ENCODE measurements at places on chromosomes 5 and 9. TPM values are rescaled to one million over a fixed set of nuclear protein-coding genes. Genes with fewer than 3 reads are reported as not detected.
A peak's percentile ranks its signal among the peaks of the same experiment; 100 is the strongest.

DNA sequence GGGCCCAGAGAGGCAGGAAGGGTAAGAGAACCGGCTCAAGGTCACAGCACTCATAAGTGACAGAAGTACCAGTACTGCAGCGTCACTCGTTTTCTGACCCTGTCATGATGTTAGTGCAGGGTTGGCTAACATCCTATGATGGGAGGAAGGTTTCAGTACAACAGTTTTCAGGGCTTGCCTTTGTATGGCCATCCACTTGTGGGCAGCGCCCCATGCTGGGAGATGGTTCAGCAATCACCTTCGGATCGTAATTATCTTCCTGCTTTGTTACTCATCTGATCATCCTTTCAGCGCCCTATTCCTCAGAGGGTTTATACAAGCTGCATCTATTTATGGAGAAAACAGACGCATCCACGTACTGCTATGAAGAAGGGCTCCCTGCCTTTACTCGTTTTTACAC, 2.4 kb downstream of the MAP1B start:
- no peak overlapping the region for H3K27ac ChIP-seq
- H3K4me1 ChIP-seq = peaks cover 7% of the 10 kb centered on the region
- no peak overlapping the region for H3K4me3 ChIP-seq
- no peak for DNase-seq
- H3K27me3 ChIP-seq = peaks cover 49% of the 10 kb centered on the region

- no peak overlapping the region for H3K27ac ChIP-seq
- no peaks in the 10 kb centered on the region for H3K4me1 ChIP-seq
- no peaks in the 10 kb centered on the region for H3K27me3 ChIP-seq
- no peak for DNase-seq
These were observed 17.5 kb upstream of the TEX10 start for GRCh38 chr9:100370064-100370723.

PRUNE2 gene
- total RNA-seq = not detected

DNA sequence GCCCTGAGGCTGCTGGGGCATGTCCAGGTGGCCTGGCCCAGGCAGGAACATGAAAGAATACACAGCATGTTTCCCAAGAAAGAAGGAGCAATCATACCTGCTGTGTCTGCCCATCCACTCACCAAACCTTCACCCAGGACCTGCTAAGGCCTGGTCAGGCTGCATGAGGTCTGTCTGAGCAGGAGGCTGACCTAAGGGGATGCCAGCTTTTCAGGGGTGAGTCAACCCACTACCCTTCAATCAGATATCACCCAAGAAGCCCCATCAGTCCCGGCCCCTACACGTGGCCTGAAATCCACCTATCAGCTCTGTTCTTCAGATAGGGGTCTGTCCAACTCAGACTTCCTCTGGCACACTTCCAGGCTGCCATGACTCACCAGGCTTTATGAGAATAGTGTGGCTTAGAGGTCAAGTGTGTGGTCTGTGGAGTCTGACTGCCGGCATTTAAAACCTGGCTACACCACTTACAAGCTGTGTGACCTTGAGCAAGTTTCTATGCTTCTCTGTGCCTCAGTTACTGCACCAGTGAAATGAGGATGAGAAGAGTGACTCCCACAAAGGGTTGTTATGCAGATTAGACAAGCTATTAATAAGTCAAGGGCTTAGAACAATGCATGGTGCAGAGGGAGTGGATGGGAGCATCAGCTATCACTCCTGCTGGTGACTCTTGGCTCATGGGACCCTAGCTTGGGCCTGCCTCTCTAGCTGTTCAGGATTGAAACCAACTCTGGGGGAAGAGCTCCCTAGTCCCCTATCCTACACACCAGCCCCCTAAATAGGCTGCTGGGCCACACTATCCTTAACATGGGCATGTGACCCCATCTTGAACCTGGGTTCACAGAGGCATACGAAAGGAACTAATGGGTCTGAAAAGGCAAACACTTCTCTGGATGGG, 130.3 kb downstream of the PAX5 start:
- peaks cover 26% of the 10 kb centered on the region for H3K27me3 ChIP-seq
- DNase-seq = peak; percentile 61
- no peaks in the 10 kb centered on the region for H3K36me3 ChIP-seq

DNA sequence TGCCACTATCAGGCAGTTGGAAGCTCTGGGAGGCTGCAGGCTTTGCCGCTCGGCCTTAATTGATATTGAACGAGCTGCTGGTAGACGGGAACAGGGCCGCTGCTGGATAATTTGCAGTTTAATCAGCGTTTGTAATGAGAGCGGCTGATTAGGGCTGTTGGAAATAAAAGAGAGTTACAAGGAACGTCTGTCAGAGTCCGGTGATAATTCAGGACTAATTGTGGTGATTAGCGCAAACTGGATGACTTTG, 68.2 kb upstream of the TBCA start:
- peaks cover 49% of the 10 kb centered on the region for H3K27me3 ChIP-seq
- peak overlapping the region; percentile 59 for H3K4me3 ChIP-seq
- no peak for DNase-seq
- H3K27ac ChIP-seq = no peak overlapping the region
- H3K4me1 ChIP-seq = peaks cover 8% of the 10 kb centered on the region

DNA sequence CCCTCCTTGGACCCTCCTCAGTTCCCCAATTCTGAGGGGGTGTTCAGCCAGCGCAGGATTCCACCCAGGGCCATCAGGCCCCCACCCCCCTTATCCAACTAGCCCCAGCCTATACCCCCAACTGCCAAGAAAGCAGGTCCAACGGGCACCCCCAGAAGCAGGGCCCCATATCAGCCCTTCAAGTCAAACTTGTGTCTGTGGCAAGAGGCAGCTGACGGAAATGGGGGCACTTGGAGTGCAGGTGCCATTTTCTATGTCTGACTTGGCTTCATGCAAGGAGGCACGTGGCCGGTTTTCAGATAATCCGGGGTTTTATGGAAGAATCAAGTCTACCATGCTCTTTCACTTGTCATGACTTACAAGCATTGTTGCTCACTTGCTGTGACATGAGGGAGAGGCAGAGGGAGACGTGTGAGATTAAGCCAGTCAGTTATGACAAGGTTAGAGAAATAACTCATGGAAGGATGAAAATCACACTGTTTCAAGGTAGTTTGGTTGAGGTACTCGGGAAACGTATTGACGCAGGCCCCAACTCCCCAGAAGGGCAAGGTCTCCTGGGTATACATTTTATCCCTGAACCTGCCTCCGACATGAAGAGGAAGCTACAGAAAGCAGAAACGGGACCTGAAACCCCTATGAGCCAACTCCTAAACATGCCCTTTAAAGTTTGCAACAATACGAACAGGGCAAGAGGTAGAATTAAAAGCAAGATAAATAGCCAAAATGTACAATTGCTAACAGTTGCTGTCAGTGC, 26.5 kb upstream of the CLPTM1L start:
- no peaks in the 10 kb centered on the region for H3K4me1 ChIP-seq
- no peaks in the 10 kb centered on the region for H3K27me3 ChIP-seq
- H3K27ac ChIP-seq = no peak overlapping the region
- DNase-seq = no peak
- H3K36me3 ChIP-seq = no peaks in the 10 kb centered on the region
- no peak overlapping the region for H3K4me3 ChIP-seq

DNA sequence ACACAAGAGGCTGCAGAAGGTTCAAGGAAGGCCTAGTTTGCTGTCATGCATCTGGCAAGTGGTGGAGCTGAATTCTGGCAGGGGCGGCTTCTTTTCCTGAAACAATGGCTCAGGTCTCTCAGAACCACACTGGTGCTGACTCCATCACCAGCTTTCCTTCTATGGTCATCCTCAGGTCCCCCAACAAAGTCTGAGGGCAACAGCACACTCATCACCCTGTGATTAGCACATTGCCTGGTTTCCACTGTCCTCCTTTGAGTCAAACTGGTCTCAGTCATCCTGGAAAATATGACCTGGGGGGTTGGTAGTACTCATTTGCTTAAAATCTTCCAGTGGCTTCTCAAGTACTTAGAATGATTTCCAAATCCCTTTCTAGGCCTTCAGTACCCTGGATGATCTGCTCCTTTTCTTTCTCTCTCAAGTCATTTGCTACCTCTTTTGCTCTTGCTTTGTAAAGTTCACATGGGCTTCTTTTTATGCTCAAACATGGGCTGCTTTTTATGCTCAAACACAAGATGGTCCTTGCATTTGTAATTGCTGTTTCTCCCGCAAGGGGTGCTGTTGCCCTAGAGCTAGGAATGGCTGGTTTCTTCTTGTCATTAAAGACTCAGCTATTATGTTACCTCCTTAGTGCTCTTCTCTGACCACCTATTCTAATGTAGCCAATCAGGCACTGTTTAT, 144.9 kb downstream of the ALDH1A1 start:
- no peak overlapping the region for H3K27ac ChIP-seq
- no peak overlapping the region for H3K4me3 ChIP-seq
- H3K36me3 ChIP-seq = no peaks in the 10 kb centered on the region
- H3K4me1 ChIP-seq = no peaks in the 10 kb centered on the region
- no peak for DNase-seq

GRCh38 chr9:77980622-77981021, 51.0 kb downstream of the GNAQ start:
- H3K27ac ChIP-seq = no peak overlapping the region
- peaks cover 76% of the 10 kb centered on the region for H3K4me1 ChIP-seq
- no peak for DNase-seq
- H3K36me3 ChIP-seq = no peaks in the 10 kb centered on the region
- no peak overlapping the region for H3K4me3 ChIP-seq

PCDHB5 gene
- not detected for total RNA-seq

- no peak for DNase-seq
- H3K27me3 ChIP-seq = peaks cover 2% of the 10 kb centered on the region
- H3K27ac ChIP-seq = no peak overlapping the region
These were observed 80.8 kb downstream of the SNCAIP start for GRCh38 chr5:122392824-122393223.

DNA sequence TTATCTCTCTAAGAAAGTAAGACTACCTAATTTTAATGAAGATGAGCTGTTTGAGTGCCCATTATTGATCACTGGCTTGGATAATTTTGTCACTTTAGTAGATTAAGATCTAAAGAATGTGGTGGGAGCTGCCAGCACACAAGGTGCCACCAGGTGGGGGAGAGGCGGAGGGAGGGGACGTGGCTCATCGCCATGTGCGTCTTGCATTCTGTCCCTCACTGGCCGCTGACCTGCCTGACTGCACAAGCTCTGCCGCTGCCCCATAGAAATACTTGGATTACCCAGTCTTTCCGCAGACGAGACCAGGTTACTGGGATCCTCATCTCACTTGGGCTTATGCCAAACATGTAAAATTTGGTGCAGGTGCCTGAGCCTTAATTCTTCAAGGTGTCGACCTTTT, 37.6 kb downstream of the RHOBTB3 start:
- no peak for DNase-seq
- no peaks in the 10 kb centered on the region for H3K27me3 ChIP-seq
- no peaks in the 10 kb centered on the region for H3K36me3 ChIP-seq
- H3K4me1 ChIP-seq = no peaks in the 10 kb centered on the region

DNA sequence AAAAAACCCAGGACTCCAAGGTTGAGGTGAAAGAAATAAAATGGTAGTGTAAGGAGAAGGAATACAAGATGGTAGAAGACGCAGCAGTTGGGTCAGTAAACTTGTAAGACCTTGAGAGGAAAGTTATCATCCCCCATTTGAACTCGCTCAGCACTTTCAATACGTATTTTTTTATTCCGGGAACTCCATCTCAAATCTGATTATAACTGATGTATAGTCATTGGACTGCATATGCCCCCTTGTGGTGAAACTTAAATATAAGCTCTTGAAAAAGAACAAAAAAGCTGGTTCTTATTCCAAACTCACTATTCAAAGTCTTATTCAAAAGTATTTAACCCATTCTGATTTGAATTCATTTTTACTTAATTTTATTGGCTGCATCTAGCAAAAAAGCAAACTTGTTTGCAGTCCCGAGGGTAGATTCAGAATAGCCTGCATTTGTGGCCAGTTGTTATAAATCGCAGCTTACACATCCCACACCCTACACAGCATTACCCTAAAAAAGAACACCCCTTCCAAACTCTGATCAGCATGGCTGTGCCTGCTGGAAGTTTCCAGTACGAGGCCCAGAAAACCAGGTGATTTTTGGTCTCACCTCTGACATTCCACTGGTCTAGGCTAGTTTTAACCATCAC, 118.0 kb downstream of the ESM1 start:
- no peak overlapping the region for H3K4me3 ChIP-seq
- no peak for DNase-seq
- no peak overlapping the region for H3K27ac ChIP-seq
- H3K36me3 ChIP-seq = no peaks in the 10 kb centered on the region
- peaks cover 11% of the 10 kb centered on the region for H3K27me3 ChIP-seq

GRCh38 chr5:42624912-42625311, 131.7 kb upstream of the CCDC152 start:
- H3K27me3 ChIP-seq = peaks cover 2% of the 10 kb centered on the region
- H3K27ac ChIP-seq = no peak overlapping the region
- no peaks in the 10 kb centered on the region for H3K36me3 ChIP-seq
- no peak overlapping the region for H3K4me3 ChIP-seq
- H3K4me1 ChIP-seq = no peaks in the 10 kb centered on the region
- no peak for DNase-seq

- H3K4me3 ChIP-seq = peak overlapping the region; percentile 9
- H3K4me1 ChIP-seq = peaks cover 30% of the 10 kb centered on the region
- H3K36me3 ChIP-seq = peaks cover 14% of the 10 kb centered on the region
- H3K27me3 ChIP-seq = no peaks in the 10 kb centered on the region
- no peak for DNase-seq
- no peak overlapping the region for H3K27ac ChIP-seq
These were observed 167.5 kb upstream of the DMRT1 start for GRCh38 chr9:673966-674526.

SLC34A1 gene
- not detected for total RNA-seq

EGFLAM gene
- total RNA-seq = not detected

FRMD3 gene
- total RNA-seq = not detected

DNA sequence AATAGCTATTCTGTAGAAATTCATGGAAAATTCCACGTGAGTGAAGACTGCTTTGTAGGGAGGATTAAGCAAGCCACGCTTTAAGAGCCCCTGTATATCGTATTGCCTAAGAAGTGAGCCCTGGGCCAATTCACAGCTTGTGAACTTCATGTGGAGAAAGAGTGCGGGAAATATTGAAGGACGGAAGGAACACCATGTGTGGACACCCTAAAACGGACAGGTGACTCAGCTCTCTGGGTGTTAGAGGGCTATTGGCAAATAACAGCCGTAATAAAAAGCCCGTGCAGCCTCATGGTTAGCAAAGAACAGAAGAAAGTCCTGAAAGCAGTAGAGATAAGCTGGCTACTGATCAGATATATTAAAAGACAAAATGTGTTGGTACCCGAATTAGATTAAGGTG, 26.4 kb downstream of the ZNF366 start:
- H3K36me3 ChIP-seq = no peaks in the 10 kb centered on the region
- H3K4me3 ChIP-seq = no peak overlapping the region
- no peak for DNase-seq
- peaks cover 22% of the 10 kb centered on the region for H3K27me3 ChIP-seq
- H3K4me1 ChIP-seq = no peaks in the 10 kb centered on the region

DNA sequence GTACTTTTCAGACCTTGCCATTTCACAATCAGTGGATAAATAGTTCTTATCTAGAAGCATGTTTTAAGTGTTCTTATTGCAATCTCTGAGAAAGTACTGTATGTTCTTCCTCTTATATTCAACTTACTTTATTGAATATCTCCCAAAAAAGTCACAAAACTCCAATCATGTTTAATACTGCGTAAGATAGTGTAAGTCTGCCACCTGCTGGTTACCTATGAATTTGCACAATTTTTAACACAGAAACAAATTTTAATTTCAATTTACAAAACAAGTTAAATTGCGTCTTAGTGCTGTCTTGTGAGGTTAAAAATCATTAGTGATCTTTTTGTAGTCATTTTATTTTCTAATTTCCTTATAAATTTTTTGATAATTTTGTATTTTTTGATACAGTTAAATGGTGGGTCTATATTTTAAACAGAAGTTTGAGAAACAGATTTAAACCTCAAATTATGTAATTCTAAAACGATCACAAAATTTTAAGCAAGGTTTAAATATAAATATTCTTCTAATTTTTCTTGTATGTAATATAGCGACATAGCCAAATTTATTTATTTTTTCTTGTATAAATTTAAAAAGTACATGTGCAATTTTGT, 115.8 kb downstream of the EMB start:
- no peak for DNase-seq
- H3K4me1 ChIP-seq = peaks cover 6% of the 10 kb centered on the region
- no peaks in the 10 kb centered on the region for H3K27me3 ChIP-seq
- H3K36me3 ChIP-seq = peaks cover 4% of the 10 kb centered on the region
- H3K27ac ChIP-seq = no peak overlapping the region

Data from activated naive CD4-positive, alpha-beta T cell treated with anti-CD3 and anti-CD28 coated beads for 36 hours (primary cell).